Cardiac muscle cell (in vitro differentiated cells and primary cell): ENCODE measurements at places on chromosomes 6 and 20.

GRCh38 chr6:31723980-31724691, 963 bp downstream of the MPIG6B start:
- no peak for DNase-seq

- DNase-seq: peak; percentile 50
Observed at GRCh38 chr6:45445749-45446549, 68.2 kb upstream of the SUPT3H start.

DNA sequence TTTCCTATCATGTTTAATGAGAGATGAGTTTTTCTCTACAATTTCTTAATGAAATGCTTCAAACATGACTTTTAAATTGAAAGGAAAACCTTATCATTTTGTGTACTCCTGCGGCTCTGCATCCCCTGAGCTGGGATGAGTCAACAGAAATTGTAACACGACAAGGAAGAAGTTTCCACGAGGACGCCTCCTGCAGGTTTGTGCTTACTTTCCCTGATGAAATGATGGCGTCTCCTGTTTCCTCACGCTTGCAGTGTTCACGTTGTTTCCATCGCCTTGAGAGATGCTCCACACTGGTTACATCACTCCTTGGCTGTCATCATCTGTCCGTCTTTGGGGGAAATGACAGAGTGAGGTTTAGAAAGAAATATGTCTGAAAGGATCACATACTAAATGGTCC, 233.7 kb upstream of the ZFP64 start:
- no peak for DNase-seq

DNA sequence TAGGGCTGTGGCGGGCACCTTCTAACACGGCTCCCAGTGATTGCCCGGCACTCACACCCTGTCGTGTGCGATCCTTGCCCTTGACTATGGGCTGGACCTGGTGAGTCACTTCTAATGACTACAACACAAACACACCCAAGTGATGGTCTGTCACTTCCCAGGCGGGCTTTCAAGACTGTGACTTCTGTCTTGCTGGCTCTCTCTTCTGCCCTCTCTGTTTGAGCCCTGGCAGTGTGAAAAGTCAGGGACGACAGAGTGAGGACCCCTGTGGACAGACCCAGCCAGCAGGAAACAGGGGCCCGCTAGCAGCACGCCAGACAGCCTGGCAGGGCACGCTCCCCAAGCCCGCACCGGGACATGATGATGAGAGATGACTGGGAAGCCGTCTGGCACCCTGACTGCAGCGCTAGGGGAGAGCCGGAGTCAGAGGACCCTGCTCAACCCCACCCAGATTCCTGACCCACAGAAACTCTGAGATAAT, 43.0 kb downstream of the KIF16B start:
- no peak for DNase-seq

DNA sequence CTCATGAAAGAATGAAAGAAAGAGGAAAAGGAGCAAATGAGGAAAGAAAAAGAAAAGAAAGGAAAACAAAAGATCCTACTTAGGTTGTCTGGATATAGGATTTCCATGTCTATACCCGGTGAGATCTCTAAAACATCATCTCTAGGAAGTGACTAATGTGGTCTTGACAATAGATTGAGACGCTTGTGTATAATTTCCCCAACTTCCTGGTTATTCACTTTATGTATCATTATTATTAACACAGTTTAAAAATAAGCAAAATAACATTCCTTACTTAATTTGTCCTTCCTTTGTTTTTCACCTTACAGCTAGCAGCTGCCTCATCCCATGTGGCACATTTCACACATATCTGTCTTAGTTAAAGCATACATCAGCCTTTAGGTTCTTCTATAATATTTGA, 27.0 kb downstream of the LAMA4 start:
- DNase-seq: no peak

- no peak for DNase-seq
Observed at GRCh38 chr6:144696610-144697368, 411.7 kb downstream of the UTRN start.

DNA sequence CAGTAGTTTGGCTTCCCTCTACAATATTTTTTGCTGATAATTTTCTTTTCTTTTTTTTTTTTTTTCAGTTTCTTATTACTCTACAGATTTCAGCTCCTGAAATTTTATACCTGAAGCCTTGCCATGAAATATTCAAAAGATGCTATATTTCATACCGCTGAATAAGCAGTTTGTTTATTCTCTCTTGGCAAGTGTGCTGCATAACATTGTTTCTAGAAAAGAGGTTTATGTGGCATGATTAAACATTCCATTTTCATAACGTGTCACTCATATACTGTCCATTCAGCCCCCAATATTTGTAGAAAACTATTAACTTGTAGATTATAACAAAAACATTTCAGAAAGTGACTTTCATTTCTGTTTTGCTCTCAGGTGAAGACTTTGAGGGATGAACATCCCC, 174.4 kb upstream of the NOX3 start:
- no peak for DNase-seq

DNA sequence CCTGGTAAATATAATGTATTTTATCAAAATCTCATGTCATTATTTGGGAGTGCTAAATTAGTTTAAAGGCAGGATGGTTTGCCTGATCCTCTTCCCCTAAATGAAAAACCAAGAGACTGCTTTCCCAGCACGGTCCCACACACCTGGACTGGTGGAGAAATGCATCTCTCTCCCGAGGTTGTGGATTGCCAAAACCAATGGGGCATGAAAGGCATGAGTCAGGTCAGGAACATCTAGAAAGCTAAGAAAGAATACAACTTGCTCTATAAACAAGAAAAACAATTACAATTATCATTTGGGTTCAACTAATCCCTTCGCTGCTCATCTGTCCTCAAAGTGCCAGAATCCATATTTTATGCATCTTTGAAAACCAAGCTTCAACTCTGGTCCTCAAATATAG, 308.3 kb upstream of the IRAK1BP1 start:
- DNase-seq: no peak

DNA sequence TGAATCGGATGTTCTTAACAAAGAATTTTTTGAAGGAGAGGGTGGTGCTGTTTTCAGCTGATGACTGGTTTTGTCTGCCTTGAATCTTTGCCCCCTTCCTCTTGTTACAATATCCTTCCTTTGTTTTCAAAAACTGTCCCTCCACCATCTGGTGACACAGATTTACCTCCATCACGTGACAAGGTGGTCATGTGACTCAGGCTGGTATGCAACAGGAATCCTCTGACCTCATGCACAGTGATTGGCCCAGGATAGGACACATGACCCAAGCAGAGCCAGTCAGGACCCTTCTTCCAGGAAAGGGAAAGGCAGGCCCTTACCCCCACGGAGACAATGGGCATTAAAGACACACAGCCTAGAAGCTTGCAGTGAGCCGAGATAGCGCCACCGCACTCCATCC, 84.7 kb upstream of the MC3R start:
- no peak for DNase-seq

- DNase-seq: no peak
Observed at GRCh38 chr20:14947536-14947935, 610.1 kb upstream of the FLRT3 start.

- peak; percentile 27 for DNase-seq
Observed at GRCh38 chr20:2109425-2110210, 8.0 kb downstream of the STK35 start.

DNA sequence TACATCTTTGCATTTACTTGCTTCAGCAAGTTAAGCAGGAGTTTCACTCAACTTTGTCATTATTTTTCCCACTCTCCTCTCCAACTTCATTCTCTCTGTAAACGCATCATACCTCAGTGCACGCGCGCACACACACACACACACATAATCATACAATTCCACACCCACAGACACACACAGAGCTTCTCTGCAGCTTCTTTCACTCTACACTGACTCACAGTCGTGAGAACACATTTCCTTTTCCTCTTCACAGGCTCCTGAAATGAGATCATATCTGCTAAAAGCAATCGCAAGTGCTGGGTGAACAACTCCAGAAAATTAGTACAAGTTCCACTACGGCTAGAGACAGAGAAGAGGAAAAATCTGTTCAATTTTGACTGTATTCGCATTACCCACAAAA, 215.4 kb downstream of the PTPRT start:
- DNase-seq: no peak

DNA sequence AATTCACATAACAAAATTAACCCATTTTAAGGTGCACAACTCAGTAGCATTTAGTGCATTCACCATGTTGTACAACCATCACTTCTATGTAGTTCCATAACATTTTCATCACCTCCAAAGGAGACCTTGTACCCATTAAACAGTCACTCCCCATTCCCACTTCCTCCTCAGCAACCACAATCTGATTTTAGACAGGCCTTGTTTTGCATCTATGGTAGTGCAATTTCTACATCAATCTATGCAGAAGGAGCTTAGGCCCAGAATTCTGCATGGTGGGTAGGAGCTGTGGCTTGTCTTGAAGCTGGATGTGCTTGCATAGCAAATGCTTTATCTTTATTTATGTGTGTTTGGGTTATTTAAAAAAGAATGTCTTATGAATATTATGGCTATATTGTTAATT, 13.5 kb upstream of the HLA-DQA1 start:
- DNase-seq: no peak

DNA sequence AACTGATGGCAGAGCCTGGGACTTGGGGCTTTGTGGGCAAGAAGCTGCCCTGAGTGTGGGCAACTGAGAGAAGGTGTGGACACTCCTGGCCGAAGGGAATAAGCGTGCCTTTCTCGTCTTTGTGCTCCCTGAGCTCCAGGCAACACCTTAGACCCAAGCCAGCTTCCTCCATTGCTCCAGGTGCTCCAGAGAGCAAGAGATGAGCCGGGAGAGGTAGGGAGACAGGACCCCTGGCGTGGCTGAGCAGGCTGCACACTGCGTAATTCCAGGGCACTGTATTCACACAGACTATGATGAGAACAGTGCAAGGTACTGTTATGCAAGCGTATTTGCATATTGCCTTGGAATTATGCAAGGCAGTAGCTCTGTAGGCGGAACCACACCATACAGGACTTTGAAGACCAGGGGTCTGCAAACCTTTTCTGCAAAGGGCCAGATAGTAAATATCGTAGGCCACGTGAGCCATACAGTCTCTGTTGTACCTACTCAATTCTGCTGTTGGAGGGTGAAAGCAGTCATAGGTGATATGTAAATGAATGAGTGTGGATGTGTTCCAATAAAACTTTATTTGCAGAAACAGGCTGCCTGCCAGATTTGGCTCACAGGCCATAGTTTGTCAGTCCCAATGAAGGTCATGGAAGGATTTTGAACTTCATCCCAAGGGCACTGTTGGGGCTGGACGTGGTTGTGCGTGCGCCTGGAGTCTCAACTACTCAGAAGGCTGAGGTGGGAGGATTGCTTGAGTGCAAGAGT, 42.1 kb upstream of the FAM83D start:
- no peak for DNase-seq

GRCh38 chr6:11632795-11633511, 95.4 kb downstream of the TMEM170B start:
- DNase-seq: peak; percentile 23

DNA sequence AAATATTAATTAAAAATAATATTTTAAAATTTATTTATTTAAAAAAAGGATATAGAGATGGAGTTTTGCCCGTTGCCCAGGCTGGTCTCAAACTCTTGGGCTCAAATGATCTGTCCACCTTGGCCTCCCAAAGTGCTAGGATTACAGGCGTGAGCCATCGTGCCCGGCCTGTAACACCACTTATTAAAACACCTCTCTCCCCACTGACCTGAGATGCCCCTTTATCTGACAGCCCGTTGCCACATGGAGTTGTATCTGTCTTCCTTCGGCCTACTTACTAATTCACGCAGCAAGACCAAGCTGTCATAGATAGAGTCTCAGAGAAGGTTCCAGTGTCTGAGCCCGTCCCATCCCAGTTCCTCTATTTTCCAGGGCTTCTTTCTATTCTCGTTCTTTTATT, 30.7 kb downstream of the KIF25 start:
- DNase-seq: no peak

DNA sequence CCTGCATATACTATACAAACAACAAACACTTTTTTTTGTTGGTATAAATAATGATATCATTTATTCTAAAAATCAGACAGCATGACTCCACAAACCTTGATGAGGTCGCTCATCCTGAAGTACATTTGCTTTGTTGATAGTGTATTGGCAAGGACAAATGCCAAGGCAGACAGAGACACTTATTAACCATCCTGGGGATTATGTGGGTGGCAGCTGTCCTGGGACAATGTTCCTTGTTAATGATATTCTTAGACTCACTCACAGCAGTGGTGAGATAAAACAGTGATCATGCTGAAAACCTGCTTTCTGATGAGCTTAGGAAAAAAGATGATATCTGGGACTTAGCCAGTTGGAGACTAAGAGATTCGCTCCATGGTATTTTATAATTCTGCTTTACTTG, 85.4 kb upstream of the OGFRL1 start:
- DNase-seq: no peak

GRCh38 chr6:140872885-140873284, 1259.8 kb upstream of the GJE1 start:
- no peak for DNase-seq

GRCh38 chr6:158448856-158449255, 111.0 kb upstream of the TMEM181 start:
- no peak for DNase-seq

- no peak for DNase-seq
Observed at GRCh38 chr20:24379484-24379927, 89.9 kb upstream of the SYNDIG1 start.

- no peak for DNase-seq
Observed at GRCh38 chr6:80402266-80402665, 295.8 kb downstream of the BCKDHB start.

DNA sequence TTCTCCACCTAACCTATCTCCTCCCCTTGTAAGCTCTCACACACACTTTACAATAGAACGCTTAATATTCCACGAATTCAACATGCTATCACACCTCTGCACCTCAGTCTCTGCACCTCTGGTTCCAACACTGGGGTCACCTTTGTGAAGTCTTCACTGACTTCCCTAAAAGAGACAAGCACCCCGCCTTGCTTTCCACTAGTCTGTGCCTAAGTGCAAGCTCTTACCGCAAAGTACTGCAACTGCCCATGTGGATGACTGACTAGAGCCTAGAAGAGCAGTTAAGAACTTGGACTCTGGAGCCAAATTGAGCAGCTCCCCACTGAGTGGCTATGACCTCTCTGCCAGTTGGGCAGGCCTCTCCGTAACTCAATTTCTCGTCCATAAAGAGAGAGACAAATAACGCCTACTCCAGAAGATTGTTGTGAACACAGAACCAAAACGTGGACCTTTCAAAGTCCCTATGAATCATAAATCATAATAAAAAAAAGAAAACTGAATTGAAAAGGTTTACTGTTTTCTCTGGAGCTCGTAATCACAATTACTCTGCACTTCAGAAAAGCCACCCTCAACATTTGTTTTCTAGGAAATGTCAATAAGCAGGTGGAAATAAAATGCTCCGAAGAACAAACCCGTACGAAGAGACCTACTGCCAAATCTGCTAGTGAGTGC, 1.2 kb downstream of the IFNGR1 start:
- DNase-seq: no peak

- DNase-seq: peak; percentile 14
Observed at GRCh38 chr6:109165392-109165974, 70.2 kb downstream of the CEP57L1 start.
